ENCODE measurements at places on chromosomes 6 and 20.

- no peak for DNase-seq
Observed at GRCh38 chr6:35048631-35049083, 92.5 kb downstream of the TCP11 start.

- DNase-seq = no peak
Observed at GRCh38 chr6:20755631-20756030, 221.4 kb downstream of the CDKAL1 start.

DNA sequence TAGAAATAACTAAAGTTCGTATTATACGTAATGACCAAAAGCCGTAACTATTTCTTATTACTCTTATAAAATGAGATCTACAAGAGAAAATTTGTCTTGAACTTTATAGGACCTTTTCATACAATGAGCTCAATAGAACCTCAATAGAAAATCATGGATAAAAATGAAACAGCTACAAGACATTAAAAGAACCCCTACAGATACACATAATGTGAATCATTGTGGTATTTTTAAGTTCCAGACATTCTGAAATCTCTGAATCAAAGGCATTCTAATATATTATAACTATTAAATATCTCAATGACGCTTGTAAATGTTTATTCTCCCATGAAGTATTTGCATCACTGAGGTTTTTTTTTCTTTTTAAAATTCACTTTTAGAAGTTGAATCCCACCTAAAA lies 22.2 kb upstream of the POU3F2 start:
- no peak for DNase-seq

DNA sequence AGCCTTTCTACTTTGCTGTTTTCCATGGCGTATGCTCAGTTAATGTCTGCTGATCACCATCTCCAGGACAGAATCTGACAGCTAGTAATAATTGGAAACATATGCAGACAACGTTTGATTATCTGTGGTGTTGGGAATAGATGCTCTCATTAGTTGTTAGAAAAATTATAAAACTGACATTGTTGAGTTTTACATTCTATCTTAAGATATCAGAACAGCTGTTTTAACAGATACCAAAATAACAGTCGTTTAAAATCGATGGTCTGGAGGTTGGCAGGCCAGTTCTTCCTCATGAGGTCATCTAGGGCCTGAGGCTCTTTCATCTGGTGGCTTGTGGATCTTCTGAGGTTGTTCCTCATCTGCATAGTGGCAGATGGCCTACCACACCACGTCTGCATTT lies 137.6 kb downstream of the AIG1 start:
- DNase-seq = no peak

DNA sequence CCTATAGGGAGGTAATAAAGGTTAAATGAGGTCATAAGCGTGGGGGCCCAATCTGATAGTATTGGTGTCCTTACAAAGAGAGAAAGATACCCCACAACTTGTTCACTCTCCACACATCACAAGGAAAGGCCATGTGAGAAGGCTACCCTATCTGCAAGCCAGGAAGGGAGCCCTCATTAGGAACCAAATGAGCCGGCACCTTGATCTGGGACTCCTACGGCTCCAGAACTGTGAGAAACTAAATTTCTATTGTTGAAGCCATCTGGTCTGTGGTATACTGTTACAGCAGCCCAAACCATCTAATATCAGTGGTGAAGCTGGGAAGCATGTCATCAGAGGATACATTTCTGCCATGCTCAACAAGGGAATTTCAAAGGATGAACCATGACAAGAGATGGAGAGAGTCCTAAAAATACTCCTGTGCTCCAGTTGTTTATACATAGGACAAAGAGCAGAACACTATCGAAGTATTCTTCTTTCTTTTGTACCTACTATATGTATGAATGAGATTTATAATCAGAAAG lies 10.4 kb downstream of the COX7A2 start:
- DNase-seq = no peak

- no peak for DNase-seq
Observed at GRCh38 chr6:139368661-139369060, 5.8 kb downstream of the CITED2 start.

DNA sequence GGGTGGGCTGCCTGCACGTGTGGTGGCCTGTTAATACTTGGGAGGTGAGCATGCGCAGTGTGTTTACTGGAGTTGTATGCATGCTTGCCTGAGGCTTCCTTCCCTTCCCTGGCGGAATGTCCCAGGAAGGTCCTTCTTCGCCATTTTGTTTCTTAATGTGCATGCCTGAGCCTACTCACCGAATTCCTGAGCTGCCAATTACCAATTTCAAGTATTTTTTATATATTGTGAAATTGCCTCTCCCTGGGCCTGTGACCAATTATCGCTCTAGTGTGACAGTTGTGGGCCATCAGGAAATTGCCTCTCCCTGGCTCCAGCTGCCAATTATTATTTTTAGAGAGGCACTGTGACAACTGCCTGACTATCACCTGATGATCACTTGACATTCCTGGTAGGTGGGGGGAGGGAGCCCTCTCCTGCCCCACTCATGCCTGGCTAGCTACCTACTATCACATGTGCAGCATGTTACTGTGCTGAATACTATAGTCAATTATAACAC lies 70.0 kb downstream of the FAM50B start:
- DNase-seq = no peak

DNA sequence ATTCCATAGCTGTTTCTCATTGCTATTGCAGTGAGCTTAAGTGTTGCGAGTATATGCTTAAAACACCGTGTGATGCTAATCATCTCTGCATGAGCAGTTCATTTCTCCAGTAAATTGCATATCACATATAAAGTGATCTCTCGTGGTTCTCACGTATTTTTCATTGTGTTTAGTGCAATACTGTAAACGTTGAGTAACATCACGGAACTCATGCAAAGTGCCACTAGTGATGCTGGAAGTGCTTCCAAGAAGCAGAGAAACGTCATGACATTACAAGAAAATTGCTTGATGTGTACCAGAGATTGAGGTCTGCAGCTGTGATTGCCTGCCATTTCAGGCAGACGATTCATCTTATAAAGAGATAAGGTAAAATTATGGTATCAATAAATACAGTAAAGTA lies 830.4 kb downstream of the GRIK2 start:
- no peak for DNase-seq

DNA sequence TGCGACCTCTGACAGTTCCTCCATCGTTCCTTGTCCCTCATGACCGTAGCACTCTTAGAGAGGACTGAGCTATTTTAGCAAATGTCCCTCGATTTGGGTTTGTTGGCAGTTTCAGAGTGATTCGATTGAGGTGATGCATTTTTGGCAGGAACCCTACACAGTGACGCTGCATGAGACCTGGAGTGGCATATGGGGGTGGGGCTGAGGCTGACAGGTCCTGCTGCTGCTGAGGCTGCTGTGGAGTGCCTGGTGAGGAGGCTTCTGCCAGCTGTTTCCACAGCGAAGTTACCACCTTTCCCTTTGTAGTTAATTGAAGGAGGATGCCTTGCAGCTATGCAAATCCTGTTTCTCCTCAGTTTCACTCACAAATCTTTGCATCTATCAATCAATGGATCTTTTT lies 19.8 kb downstream of the PXDC1 start:
- DNase-seq = no peak
